ENCODE measurements at places on chromosomes 13 and 19. TPM values are rescaled to one million over a fixed set of nuclear protein-coding genes. Genes with fewer than 3 reads are reported as not detected.

- DNase-seq: no peak
Observed at GRCh38 chr13:90352763-90353162, 994.7 kb upstream of the MIR17HG start.

- DNase-seq: no peak
Observed at GRCh38 chr13:41579881-41580280, 122.5 kb downstream of the RGCC start.

DNA sequence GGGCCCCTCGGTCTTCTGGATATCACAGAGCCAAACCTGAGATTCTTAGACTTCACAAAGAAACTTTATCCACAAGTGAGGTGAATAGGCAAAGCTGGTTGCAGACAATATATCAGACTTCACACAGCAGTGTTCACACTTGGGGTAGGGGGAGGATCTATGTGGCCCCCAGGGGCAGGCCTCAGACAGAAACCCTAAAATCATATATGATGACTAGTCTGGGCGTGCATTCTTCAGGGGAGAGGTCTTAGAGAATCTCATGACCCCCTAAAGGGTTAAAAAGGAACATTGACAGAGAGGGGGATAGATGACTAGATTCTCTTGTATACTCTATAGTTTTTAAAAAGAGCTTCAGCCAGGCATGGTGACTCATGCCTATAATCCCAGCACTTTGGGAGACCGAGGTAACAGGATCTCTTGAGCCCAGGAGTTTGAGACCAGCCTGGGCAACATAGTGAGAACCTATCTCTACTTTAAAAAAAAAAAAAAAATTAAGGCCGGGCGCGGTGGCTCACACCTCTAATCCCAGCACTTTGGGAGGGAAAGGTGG lies 2.8 kb downstream of the TYROBP start:
- DNase-seq: no peak

- DNase-seq: no peak
Observed at GRCh38 chr19:40502647-40503319, 36.0 kb downstream of the SPTBN4 start.

DNA sequence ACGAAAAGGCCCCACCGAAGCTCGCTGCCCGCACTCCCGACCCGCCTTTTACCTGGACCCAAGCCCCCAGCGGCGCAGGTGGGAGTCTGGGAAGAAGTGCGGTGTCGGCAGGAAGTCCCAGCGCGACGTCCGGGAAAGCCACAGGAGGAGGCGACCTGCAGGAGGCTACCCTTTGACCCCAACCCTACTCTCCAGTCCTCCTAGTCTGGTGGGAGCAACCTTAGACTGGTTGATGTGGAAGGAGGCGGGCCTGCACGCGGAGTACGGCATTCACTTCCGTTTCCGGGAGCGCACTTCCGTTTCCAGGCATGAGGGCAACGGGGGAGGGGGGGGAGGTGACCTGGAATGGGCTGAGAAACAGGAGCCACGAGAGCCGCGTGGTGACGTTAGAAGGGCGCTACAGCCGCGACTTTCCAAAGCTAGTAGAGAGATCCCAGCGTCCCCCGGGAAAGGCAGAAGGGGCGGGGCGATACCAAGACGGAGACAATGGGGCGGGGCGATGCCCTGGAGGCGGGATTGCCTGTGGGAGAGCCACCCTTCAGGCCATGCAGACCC lies 28.5 kb downstream of the ZNF266 start:
- DNase-seq: peak; percentile 35

DNA sequence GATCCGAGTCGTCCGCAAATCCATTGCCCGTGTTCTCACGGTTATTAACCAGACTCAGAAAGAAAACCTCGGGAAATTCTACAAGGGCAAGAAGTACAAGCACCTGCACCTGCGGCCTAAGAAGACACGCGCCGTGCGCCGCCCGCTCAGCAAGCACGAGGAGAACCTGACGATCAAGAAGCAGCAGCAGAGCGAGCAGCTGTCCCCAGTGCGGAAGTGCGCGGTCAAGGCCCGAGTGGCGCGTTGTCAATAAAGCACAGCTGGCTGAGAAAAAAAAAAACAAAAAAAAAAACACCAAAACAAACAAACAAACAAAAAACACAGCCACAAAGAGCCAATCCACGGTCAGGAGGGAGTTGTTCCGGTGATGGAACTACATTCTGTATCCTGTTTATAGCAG lies 4.7 kb upstream of the GNA15 start:
- no peak for DNase-seq

- no peak for DNase-seq
Observed at GRCh38 chr13:39197647-39198007, 159.4 kb downstream of the NHLRC3 start.

GRCh38 chr19:46904114-46905060 lies 43.6 kb downstream of the ARHGAP35 start:
- no peak for DNase-seq

GRCh38 chr13:81551036-81551435 lies 1210.1 kb upstream of the SPRY2 start:
- no peak for DNase-seq

Gene HRC
- not detected for total RNA-seq

- DNase-seq: no peak
Observed at GRCh38 chr19:1863328-1863637, at the start of gene KLF16. KLF16 (minus strand) TSS chr19:1863579; CDS start chr19:1863497, 82 bp downstream.

Gene GNG14
- total RNA-seq: not detected

GRCh38 chr13:58843071-58843470 lies 1211.5 kb downstream of the PCDH17 start:
- no peak for DNase-seq

Gene IGFLR1
- total RNA-seq: 133 TPM

- DNase-seq: no peak
Observed at GRCh38 chr19:7661744-7662538, 6.9 kb upstream of the RETN start.

GRCh38 chr19:34480971-34481841 lies at the start of gene WTIP:
WTIP (plus strand) TSS chr19:34481758; CDS start chr19:34481975, 217 bp downstream.
- DNase-seq: no peak

DNA sequence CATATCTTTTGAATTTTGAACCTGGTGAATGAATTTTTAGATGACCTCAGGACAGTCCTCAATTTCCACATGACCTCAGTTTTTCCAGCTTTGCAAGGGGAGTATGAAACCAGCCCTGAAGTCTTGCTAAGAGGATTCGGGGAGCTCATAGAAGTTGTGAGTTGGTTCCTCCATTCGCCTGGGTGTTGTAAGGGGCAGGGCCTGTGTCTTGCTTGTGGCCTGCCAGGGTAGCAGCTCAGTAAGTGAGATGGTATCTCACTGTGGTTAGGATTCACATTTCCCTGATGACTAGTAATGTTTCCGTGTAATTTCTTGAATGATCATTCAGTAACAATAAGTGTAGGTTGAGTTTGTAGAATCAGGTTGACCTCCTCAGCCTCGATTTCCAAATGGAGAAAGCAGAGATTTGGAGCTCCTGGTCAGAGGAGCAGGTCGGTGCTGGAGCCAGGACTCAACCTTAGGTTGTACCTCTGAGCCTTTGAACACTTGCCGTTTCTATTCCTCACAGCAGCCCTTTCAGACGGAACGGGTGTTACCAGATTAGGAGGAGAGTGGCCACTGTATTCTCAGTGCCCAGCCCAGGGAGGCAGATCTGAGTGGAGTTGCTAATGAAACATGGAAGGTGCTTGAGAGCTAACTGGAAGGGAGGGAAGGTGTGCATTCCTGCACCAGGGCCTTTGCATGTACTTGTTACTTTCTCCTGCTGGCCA lies 14.6 kb downstream of the NACC1 start:
- no peak for DNase-seq

DNA sequence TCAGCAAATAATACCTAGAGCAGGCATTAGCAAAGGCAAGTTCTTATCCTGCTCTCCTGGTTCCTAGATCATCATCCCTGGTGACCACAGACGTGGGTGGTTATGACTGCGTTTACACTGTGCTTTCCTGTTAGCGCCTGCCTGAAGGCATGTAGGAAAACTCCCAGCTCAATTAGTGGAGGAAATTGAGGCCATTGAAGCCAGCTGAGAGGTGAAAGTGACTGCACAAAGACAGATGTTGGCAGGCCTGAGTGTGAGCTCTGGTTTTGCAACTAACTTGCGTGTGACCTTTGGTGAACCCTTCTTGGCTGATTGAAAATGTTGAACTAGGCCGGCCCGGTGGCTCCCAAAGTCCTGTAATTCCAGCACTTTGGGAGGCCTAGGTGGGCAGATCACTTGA lies 17.5 kb upstream of the NWD1 start:
- no peak for DNase-seq

DNA sequence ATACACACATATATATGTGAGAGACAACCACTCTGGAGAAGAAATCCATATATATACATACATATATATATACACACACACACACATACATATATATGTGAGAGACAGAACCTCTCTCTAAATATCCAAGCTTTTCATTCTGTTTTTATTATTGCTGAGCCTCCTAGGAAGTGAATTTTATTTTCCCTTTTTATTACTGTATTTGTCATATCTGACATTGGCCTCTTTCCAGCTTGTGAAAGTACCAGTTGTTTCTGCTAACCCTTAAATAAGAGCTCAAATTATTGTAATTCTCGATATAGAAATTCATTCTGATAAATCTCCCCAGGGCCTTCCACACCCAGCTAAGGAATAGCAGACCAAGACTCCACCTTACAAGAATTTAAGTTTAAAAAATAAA lies 81.0 kb downstream of the NUFIP1 start:
- no peak for DNase-seq

DNA sequence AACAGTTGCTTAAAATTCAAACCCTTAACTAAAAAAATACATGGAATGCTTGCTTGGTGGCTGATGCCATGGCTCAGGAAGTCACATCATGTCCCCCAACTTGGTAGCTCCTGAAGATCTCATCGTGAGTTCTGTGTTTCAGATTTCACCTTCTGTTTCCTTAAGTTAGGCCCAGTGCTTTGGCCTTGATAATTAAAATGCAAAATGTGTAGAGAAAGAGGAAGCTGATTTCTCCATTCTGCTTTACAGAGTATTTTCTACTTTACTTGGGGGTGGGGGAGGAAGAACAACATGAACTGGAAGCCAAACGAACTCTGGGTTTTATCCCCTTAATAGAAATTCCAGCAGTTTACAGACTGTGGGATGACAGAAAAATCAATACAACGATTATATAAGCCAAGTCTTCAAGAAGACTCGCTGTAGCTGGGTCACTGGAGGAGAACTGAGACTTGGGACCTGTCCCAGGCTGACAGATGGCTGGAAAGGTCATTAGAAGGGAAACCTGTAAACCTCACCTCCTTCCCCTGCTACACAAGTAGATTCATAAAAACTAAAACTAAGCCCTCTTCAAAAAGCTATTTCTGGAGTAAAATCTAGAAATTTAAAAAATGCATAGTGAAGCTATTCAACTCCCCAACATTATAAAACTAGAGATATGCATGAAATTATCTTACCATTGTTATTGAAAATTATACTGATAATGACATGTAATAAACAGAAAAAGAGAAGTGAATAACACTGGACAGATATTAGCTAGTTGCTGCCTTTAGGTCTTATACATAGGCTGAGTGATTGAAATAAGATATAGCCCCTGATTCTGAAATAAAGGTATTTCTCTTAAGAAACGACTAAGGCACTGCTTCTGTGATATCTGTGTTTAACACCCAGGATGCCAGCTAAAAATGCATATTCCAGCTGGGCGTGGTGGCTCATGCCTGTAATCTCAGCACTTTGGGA lies 22.1 kb upstream of the GGACT start:
- no peak for DNase-seq

- no peak for DNase-seq
Observed at GRCh38 chr13:43650882-43651281, 135.9 kb downstream of the ENOX1 start.

Gene TJP3
- 0.86 TPM for total RNA-seq

GRCh38 chr19:3678188-3678587 lies 22.1 kb downstream of the PIP5K1C start:
- DNase-seq: no peak

DNA sequence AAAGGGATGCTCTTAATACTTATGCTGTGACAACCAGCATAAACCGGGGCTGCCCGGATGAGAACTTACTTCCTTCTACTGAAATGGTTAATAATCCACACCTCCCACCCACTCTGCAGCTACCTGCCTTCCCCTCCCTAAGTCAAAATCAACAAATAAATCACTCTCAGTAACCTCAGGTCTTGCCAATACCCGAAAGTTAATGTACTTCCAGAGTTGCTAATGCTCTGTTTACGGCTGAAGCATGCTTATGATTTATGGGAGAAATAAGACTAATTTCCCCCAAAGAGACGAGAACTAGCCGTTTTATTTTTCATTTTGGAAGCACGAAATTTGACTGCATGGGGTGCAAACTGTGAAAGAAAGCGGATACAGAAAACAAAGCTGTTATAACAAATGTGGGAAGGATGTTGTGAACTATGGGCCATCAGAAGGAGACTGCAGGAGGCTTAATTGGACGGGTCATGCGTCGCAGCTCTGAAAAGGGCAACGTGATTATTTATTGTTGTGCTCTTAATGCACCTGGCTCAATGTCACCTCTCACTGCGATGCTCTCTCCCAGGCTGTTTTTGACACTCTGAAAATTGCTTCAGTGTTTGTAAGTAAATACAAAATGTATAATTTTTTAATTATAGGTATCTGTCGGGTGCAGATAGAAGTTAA lies 114.0 kb upstream of the SLC7A1 start:
- no peak for DNase-seq

- DNase-seq: no peak
Observed at GRCh38 chr13:39623466-39623865, 20.5 kb upstream of the LHFPL6 start.

Gene ZNF324B
- 11.7 TPM for total RNA-seq

Gene CHST8
- not detected for total RNA-seq

DNA sequence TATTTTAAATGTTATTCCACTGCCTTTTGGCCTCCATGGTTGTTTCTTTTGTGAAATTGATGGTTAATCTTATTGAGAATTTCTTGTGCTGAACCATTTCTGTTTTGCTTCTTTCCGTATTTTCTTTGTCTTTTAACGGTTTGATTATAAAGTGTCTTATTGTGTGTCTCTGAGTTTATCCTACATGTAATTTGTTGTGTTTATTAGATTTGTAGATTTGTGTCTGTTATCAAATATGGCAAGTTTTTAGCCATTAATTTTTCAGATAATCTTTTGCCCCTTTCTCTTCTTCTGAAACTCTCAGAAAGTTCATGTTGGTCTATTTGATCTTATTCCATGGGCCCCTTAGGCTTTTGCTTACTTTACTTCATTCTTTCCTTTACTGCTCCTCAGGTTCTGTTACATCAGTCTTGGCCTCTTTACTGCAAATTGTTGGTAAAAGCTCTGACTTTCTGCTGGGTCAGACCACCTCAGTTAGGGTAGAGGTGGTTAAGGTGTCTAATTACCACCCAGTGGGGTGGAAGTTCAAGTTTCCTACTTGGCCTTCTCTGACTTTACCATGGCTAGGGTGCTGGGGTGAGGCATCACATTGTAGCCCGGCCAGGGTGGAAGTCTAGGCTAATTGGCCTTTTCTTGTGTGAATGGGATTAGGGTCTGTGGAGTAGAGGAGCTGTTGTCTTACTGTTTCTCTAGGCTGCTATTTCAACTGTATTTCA lies 58.3 kb downstream of the ZMYM2 start:
- DNase-seq: no peak

Gene ZNF229
- total RNA-seq: 3.1 TPM
